ENCODE measurements at places on chromosomes 13 and 19.

DNA sequence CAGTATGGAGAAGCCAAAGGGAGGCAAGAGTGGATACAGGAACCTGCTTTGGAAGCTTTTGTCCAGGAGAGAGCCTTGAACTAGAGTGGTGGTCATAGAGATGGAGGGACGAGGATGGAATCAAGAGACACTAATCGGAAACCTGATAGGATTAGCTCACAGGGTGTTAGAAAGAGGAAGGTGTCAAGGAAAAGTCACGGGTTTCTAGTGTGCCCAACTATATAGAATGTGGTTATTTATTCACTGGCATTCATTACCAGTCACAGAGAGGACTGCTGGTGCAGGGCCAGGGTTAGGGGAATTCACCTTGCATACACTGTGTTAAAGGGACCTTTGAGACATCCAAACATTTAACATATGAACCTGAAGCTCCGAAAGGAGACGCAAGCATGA lies 43.4 kb upstream of the URAD start:
- no peak for DNase-seq

- no peak for DNase-seq
These were observed 149.3 kb downstream of the VWA8 start for GRCh38 chr13:41811588-41812021.

GRCh38 chr13:75685239-75685697 lies 49.1 kb downstream of the LMO7 start:
- DNase-seq: peak; percentile 60

DNA sequence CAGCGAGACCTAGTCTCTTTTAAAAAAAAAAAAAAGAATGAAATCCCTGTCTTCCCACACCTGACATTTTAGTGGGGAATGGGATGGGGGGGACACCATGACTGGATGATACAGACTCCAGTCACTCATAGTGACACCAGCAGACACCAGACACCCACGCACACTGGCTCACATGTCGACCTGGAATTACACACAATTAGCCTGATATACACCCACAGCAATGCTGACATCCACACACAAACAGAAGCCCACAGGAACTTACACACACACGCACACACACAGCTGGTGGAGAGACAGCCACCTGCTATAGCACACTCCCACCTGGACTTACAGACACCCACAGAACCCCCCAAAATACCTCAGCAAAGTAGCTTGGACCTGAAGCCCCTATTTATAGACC lies 8.3 kb upstream of the NANOS3 start:
- no peak for DNase-seq

- DNase-seq: no peak
These were observed 123.6 kb upstream of the SOX1 start for GRCh38 chr13:111943229-111943795.

- no peak for DNase-seq
These were observed 12.2 kb downstream of the CBARP start for GRCh38 chr19:1225440-1226226.

DNA sequence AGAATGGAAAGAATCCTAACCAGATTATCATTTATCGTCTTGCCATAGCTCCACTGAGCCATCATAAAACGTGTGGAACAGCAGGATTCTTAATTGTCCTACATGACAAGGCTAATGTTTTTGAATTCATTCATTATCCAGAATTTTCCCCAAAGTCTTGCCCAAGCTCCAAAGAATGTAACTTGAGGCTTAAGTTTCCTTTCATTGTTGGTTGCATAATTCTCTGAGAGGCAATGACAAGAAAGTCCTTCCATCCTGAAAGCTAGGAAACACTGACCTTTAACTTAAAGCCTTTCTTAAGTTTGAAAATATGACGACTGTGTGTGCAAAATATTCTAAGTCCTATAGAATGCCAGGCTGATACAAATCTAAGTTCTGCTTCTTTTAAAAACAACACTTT lies 546.1 kb downstream of the SUCLA2 start:
- no peak for DNase-seq

GRCh38 chr19:38528213-38528755 lies 89.5 kb downstream of the MAP4K1 start:
- peak; percentile 18 for DNase-seq

GRCh38 chr13:34086281-34086680 lies 268.3 kb downstream of the RFC3 start:
- DNase-seq: no peak

DNA sequence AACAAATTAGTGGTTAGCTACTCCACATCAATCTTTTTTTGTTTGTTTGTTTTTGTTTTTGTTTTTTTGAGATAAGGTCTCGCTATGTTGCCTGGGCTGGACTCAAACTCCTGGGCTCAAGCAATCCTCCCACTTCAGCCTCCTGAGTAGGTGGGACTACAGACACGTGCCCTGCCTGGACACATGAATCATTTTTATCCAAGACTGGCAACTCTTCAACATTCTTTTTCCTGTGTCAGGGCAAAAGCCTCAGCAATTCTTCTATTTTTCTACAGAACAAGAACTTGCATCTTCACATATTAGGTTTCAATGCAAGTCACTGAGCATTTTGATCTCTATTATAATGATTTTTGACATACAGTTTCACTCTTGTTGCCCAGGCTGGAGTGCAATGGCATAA lies 76.8 kb upstream of the LRCH1 start:
- no peak for DNase-seq

GRCh38 chr19:40223135-40223822 lies 3.2 kb downstream of the CCNP start:
- no peak for DNase-seq

DNA sequence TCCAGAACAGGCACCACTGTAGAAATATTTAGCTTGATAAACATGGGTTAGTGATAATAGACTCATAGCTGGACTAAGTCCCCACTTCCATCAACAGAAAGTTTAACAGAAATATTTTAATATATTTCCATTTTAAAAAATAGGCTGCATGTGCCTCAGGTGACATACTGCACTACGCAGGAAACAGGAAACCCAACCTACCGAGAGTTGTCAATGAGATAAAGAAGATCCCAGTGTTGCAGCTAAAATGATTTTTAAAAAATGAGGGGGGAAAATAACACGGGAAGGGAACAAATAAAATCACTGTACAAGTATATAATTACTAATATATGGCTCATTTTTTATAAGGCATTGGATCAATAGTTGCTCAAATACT lies 154.8 kb downstream of the TBC1D4 start:
- no peak for DNase-seq

DNA sequence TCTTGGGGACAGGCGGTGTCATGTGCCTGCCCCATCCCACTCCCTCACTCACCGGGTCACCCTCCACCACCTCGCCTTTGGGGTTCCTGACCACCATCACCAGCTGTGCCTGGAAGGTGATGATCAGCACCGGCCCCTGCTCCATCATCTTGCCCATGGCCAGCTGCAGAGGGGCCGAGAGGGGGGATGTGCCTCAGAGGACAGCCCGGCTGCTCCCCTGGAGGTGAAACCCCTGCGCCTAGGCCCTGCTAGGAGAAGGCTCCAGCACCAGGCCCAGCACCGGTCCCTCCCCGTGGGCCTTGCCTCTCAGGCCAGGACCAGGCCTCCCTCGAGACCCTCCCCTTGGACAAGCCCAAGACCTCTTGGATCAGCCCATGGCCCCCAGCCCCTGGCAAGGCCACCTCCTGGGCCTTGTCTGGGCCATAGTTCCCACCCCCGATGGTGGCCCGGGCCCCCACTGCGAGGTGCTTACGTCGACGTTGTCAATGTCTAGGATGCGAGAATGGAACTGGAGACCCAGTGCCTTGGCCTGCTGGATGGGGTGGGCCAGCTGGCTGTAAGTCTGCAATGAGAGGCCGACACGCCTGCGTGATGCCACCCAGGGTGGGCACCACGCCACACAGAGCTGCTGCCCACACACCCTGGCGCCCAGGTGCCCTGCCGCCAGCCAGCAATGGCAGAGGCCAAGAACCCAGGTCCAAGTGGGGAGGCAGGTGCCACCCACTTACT lies 1.8 kb upstream of the CTXN1 start:
- no peak for DNase-seq

- DNase-seq: no peak
These were observed 254.8 kb downstream of the TEX29 start for GRCh38 chr13:111575276-111575675.

DNA sequence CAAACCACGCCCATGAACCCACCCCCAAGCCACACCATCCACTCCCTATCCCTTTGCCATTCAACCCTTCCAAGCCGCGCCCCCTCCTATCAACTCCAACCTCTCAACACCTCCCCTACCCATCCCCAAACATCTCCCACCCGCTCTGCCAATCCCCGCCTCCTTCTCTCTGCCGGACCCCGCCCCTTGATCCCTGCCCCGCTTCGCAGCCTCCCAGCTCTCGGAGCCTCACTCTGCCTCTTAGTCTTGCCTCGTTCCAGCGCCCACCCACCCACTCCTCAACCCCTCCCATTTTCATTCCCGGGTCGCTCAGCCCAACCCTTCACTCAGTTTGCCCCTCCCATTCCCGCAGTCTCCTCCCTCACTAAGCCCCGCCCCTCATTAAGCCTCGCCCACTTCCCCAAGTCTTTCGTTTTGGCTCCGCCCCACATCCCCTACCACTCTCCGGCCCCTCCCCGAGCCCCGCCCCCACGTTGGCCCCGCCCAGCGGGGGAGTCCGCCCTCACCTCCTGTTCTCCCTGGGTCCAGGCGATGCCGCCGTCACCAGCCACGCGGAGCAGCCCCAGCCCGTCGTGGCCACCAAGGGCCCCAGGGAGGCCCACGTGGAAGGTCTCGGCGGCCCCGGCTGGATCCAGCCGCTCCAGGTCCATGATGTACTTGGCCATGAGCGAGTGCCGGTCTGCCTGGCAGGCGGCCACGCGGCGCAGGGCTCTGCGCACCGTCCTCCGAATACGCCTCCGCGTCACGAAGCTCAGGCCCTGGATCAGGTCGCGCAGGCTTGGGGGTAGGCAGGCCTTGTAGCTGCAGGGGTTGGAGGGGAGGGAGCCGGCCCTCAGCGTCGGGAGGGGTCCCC lies 5.7 kb downstream of the JAK3 start:
- peak; percentile 88 for DNase-seq

- peak; percentile 53 for DNase-seq
These were observed 6.6 kb upstream of the NPAS1 start for GRCh38 chr19:47013041-47013517.

DNA sequence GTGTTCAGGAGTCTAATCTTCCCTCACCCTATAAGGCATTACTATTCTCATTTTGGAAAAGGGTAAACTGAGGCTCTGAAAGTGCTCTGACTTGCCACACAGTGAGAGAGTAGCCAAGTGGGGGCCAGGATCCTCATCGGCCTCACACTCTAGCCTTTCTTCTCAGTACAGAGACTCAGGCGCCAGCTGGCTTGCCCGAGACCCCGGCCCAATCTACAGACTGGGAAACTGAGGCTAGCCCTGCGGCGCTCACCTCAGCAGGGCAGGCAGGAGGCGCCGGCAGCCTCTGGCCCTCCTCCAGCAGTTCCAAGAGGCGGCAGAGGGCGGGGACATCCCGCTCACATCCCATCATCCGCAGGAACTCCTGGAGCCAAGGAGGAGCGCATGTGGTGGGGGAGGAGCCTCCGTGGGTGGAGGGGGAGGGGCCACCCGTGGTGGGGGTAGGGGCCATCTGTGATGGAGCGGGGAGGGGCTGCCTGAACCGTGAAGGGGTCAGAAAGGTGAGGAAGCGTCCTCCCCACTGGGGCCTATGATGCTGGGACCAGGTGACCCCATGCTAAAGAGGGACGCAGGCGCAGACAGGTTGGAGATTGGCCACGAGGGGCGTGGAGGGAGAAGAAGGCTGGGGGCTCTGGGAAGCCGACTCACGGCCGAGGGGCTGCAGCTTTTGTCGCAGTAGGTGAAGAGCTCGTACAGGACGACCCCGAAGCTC lies 8.7 kb upstream of the INSL3 start:
- peak; percentile 36 for DNase-seq

GRCh38 chr13:24868874-24869273 lies 104.9 kb downstream of the RNF17 start:
- DNase-seq: no peak

DNA sequence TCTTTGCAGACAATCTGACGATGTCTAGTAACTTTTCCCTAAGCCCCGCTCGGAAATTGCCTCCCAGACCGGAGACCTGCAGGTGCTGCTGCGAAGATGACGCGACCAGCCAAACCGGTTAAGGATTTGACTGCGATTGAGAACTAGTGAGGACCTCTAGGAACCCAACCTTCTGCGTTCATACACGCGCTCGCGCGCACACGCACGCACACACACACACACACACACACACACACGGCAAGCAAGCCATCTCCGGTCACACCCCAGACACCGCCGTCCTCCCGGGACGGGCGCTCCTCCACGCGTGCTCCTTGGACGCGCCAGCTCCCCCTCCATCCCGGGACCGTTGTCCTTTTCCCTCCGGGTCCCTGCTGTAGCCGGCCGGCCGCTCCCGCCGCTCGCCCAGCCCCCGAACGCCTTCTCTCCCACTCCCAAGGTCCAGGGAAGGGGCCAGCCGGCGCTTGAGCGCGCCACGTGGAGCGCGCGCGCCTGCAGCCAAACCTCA lies 1.2 kb downstream of the TBC1D4 start:
- peak; percentile 39 for DNase-seq

GRCh38 chr13:109156181-109156935 lies 526.9 kb downstream of the MYO16 start:
- DNase-seq: no peak

DNA sequence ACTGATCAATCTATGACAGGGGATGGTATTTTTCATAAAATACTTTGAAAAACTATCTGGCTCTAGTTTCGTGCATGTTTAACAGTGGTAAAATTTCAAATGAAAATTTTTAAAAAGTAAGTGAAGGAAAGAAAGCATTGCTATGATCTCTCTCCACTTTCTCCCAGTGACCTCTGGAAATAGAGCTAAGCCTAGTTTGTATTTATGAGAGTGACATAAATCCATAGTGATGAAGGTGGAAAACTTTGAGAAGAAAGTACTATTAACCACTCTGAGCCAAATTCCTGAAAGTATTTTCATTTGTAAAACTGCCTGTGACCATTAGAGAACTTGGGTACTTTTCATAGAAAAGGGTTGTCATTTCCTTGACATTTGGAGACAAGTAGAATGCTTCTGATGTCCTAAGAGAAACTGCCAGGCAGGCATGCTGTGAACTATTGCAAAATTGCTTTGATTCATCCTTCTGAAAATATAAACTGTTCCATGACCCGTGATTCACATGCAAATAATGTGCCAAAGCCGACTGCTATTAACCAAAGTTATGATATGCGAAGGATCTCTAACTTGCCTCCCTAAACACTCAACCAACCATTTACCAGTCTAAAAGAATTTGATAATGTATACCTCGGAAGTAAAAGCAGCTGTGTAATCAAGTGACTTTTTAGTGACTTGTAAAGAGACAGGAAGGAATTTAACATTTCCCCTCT lies 133.2 kb downstream of the VWA8 start:
- DNase-seq: no peak

Measured in NCI-H774 (cell line).